ENCODE measurements at places on chromosomes 11 and 22.

GRCh38 chr11:103601225-103601846, 435.1 kb upstream of the DDI1 start:
- DNase-seq, result peak; percentile 34

GRCh38 chr22:38069372-38070249, 12.4 kb downstream of the PICK1 start:
- peak; percentile 37 for DNase-seq

- DNase-seq, result no peak
These were observed 8.9 kb downstream of the SDF2L1 start for GRCh38 chr22:21650823-21651520.

GRCh38 chr11:76768909-76769560, 14.1 kb upstream of the TSKU start:
- DNase-seq, result no peak

DNA sequence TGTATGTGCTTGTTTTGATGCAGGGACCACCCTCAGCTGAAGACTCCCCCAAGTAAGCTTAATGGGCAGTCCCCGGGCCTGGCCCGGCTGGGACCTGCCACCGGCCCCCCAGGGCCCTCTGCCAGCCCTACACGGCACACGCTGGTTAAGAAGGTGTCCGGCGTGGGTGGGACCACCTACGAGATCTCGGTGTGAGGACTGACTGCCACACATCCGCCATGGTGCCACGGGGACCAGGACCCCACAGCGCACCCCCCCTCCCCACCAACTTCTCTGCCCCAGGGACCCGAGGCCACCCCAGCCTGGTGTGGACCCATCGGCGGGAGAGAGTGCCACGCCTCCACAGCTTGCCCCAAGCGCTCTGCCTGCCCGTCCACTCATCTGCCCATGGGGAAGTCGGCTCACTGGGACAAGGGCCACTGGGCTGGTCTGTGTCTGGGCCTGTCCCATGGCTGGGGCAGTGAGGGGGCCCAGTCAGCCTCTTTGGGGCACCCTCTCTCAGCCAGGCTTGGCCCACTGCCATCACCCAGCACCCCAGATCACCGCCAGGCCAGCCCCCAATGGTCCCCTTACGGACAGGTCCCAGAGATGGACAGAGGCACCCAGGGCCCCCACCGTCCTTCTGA, 5.5 kb downstream of the CCDC188 start:
- no peak for DNase-seq

DNA sequence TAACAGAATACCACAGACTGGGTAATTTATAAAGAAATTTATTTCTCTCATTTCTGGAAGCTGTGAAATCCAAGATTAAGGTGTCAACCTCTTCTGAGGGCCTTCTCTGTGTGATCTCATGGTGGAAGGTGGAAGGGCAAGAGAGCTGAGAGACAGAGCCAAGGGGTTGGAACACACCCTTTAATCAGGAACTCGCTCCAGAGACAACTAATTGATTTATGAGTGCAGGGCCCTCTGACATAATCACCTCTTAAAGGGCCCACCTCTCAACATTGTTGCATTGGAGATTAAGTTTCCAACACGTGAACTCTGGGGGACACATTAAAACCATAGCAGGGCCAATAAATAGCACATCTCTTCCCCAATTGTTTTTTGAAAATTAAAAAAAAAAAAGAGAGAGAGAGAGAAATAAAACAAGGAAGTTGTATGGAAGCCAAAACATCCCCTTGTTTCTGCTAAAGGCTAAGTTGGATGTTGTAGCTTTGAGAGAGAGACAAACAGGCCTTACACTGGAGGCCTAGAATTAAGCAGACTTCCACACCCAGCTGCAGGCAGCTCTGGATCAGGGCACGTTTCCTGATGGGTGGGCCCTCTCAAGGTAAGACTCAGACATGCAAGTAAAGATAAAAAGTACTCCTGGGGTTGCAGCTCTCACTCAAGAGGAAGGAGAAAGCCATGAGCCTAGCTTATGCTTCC, 64.1 kb upstream of the BIRC3 start:
- DNase-seq, result peak; percentile 79

DNA sequence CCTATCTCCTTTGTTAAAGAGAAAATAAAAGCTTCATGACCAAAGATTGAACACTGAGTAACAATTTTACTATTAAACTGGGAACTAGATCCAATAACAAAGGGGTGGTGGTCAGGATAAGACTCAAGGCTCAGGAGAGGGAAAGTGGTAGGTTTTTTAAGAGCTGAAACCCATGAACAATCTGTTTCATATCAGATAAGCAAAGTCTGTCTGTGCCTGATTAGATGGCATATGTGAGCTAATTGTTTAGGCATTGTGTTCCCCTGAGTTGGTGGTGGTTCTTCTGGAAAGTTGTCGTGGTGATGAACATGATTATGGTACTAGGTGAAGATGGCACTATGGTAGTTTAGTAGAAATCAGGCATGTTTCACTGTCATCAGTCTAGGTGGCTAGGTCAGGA, 24.4 kb downstream of the USP47 start:
- DNase-seq, result no peak

DNA sequence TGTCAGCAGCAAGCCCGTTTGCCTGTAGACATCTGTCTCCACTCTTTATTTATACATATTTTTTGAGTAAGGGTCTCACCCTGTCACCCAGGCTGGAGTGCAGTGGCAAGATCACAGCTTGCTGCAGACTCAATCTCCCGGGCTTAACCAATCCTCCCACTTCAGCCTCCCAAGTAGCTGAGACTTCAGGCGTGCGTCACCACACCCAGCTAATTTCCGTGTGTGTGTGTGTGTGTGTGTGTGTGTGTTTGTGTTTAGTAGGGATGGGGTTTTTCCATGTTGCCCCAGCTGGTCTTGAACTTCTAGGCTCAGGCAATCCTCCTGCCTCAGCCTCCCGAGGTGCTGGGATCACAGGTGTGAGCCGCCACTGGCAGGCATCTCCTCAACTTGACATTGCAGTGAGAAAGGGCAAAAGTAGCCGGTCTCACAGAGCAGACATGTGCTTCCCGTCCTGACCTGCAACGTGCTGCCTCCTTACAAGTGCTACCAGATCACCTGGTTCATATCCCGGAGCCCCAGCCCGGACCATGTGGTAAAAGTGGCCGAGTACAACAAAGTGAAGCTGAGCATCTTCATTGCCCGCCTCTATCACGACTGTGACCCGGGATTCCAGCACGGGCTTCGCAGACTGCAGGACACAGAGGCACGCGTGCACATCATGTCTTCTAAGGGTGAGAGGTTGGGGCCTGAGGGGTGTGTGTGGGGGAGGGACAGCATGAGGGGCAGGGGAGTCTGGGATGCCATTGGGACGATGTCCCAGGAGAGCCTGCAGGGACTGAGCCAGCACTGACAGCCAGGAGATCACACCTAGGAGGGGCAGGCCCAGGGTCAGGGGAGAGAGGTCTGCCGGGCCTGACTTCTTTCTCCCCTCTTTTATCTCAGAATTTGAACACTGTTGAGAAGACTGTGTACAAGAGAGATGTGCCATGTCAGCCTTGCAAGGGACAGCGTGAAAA, 5.6 kb upstream of the APOBEC3H start:
- no peak for DNase-seq
